Stimulated activated CD4-positive, alpha-beta T cell treated with anti-CD3 and anti-CD28 coated beads, Interleukin-4, amount 100 ng/mL, for 4 hours (primary cell): ENCODE measurements at places on chromosomes 3 and 15.

DNA sequence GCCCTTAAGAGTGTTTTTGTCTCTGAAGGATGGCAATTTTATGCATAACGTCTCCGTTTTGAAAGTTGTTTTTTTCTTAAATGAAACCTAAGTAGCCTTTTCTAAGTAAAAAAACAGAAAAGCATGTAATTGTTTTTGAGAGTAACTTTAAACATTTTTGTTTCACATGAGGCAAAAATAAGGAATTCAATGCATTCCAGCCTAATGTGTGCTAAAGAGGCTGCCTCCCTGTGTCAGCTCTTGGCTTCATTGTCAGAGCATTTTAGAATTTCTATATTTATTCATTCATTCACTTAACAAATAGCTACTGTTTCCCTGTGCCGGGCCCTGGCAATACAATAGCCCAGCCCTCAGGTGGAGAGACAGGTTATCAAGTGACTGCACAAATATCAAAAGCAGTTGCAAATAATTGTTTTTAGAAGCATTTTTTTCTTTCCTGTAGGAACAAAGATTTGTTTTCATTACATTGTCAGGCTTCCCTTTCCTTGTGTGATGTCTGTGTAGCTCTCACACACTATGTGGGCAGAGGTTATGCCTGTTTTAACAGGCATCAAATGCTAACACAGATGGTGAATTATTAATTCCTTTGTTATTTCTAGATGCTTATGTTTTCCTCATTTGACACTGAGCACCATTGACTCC is 81.9 kb downstream of the CCK start:
- DNase-seq = no peak

GRCh38 chr15:36527235-36528162 is 51.9 kb upstream of the CDIN1 start:
- no peak for DNase-seq

DNA sequence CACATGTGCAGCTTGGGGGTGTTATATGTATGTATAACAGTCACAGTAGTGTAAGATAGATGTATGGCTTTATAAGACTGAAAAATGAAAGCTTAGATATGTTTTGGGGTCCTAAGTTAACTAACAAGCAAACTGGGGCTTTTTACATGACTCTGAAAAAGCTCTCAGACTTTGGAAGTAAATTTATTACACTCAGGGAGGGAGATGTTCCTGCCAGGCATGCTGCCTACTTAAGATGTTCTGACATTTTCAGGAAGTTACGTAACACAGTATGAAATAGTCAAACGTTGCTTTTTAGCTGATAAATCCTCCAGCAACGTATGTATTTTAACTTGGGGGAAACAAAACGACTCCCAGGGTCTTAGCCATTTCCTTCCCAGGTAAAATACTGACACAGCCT is 1.7 kb upstream of the IFT57 start:
- no peak for DNase-seq

DNA sequence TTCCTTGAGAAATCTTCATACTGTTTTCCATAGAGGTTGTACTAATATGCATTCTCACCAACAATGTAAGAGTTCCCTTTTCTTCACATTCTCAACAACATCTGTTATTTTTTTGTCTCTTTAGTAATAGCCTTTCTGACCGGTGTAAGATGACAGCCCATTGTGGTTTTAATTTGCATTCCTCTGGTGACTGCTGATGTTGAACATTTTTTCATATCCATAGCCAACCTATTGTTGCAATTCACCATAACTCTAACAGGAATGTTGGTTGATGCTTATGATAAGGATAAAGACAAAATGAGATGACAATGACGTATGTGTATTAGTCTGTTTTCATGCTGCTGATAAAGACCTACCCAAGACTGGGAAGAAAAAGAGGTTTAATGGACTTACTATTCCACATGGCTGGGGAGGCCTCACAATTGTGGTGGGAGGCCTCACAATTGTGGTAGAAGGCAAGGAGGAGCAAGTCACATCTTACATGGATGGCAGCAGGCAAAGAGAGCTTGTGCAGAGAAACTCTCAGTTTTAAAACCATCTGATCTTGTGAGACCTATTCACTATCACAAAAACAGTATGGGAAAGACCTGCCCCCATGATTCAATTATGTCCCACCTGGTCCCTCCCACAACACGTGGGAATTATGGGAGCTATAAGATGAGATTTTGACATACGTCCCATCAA is 37.6 kb upstream of the RHCG start:
- DNase-seq = no peak

GRCh38 chr15:49674370-49674769 is 53.5 kb downstream of the DTWD1 start:
- no peak for DNase-seq

GRCh38 chr3:12984023-12984823 is 89.0 kb downstream of the IQSEC1 start:
- DNase-seq = peak; percentile 44

GRCh38 chr3:46953234-46954010 is 23.1 kb downstream of the CCDC12 start:
- DNase-seq = no peak

- DNase-seq = no peak
Measured at GRCh38 chr3:37457378-37458065, 283.1 kb upstream of the LRRFIP2 start.

DNA sequence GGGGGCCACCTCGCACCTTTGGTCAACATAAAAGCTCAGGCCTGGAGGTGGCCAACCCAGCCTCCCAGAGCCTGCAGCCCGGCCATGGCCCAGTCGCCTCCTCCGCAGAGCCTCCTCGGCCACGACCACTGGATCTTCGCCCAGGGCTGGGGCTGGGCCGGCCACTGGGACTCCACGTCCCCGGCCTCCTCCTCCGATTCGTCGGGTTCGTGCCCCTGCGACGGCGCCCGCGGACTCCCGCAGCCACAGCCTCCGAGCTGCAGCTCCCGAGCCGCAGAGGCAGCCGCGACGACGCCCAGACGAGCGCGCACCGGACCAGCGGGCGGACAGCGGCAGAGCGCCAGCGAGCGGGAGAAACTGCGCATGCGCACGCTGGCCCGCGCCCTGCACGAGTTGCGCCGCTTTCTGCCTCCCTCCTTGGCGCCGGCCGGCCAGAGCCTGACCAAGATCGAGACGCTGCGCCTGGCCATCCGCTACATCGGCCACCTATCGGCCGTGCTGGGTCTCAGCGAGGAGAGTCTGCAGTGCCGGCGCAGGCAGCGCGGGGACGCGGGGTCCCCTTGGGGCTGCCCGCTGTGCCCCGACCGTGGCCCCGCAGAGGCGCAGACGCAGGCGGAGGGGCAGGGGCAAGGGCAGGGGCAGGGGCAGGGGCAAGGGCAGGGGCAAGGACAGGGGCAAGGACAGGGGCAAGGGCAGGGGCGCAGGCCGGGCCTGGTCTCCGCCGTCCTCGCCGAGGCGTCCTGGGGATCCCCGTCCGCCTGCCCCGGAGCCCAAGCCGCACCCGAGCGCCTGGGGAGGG is at the start of gene MESP2:
Gene MESP2, plus strand, starts transcription at position 59 of the 799 bp plus-strand sequence. Its CDS starts 26 bp downstream, at position 85.
- DNase-seq = peak; percentile 60

- DNase-seq = no peak
Measured at GRCh38 chr3:128415200-128415772, 51.4 kb downstream of the DNAJB8 start.

GRCh38 chr3:721086-721485 is 371.7 kb upstream of the CNTN6 start:
- DNase-seq = no peak

- DNase-seq = no peak
Measured at GRCh38 chr15:44798826-44799225, 62.5 kb downstream of the TRIM69 start.

DNA sequence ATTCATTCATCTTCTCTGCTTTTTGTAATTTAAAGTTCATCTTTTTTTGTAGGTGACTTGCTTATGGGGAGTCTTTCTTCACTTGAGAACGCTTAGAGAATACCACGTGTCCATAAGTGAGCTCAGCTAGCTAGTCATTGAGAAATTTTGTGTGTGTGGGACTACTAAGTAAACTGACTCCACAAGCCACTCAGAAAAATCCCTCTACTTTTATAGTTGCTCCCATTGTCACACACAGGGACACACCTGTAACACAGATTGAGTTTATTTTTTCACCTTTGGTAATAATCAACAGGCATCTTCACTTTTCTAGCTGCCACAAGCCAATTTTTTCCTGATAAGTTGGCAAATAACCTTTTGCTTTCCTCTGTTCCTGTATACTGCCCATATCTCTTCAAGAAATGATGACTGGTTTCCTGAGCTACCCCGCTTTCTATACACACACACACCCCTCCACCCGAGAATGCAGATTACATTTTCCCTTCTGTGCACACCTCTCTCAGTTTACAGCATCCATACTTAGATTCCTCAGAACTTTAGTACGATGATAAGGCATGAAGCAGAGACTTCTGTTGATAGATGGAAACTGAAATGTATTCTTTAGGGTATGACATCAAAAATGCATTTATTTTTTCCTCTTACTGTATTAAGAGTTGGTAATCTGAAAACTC is 4.6 kb downstream of the TSC22D2 start:
- no peak for DNase-seq

DNA sequence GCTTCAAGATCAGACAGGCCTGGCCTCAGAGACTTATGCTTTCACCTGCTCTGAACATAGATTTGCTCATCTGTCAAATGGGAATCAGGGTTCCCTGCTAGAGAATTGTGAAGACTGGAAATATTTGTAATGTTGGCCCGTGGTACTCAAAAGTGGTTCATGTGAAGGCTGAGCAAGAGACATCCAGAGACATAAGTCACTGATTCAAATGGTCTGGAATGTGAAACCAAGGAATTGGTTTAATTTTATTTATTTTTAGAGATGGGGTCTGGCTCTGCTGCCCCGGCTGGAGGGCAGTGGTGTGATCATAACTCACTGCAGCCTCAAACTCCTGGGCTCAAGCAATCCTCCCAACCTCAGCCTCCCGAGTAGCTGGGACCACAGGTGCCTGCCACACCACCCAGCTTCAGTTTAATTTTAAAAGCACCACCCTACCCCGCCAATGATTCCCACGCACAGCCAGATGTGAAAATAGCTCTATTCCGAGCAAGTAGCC is 60.1 kb downstream of the DAPK2 start:
- DNase-seq = no peak

GRCh38 chr15:69498282-69498681 is 45.7 kb downstream of the RPLP1 start:
- DNase-seq = no peak

GRCh38 chr3:142943870-142944269 is 19.6 kb downstream of the PAQR9 start:
- no peak for DNase-seq

DNA sequence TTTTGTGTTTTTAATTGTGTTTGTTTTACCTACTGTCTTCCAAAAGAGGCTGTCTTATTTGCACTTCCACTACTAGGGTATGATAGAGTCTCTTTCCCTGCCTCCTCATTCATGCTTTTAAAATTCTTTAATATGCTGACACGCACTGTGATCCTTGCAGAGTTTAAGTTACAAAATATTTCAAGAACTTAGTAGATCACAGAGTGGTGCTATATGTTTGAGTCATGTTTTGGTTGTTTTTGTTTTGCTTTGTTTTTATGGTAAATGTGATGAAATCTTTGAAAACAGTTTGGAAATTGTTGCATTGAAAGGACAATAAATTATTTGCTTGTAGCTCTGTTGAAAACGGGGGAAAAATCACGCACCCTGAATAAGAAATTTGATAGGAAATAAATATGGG is 5.9 kb upstream of the ABHD10 start:
- no peak for DNase-seq

DNA sequence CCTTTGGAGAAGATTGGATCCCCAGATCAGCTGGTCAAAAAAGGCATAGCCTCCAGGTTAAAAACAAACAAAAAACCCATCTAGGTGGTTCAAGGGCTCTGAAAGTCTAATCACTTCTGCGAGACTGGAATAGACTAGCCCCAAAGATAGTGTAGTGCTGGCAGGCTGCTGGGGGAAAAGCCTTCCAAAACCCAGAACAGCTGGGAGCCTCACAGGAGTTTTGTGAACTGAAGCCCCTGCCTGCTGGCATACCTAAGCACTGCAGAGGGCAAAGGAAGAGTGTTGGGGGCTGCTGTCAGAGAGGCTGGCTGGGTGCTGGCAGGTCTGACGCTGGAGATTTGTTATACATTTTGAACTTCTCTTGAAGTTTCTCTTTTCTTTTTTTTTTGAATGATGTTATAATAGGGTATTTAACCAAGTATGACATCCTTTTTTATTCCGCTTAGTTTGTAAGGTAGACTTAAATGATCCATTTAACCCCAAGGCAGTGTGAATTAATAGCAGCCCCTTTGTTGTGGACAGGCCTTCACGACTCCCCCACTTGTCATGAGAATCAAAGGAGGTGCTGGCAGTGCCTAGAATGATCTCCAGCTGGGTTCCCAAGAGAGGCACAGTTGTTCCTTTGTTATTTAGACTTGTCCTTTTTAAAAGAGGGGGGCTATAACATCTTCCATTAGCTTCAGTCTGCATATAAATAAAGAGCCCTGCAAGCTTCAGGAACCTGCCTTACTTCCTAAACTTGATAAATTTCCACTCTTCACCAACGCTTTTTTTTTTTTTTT is 53.9 kb downstream of the CRTC3 start:
- DNase-seq = no peak

DNA sequence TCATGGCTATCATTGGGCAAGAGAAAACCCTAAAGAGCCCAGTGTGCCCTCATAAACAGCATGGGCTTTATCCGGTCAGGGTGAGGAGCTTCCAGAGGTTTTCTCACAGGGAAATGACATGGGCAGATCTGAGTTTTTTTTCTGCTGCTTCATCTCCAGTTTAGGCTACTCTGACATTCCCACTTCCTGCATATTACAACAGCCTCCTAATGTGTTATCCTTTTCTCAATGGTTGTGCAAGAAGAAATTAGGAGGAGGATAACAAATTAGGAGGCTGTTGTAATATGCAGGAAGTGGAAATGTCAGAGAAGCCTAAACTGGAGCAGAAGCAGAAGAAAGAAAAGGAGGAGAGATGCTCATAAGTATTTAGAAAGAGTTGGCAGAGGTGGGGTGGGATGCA is 175.6 kb downstream of the MTHFS start:
- no peak for DNase-seq

DNA sequence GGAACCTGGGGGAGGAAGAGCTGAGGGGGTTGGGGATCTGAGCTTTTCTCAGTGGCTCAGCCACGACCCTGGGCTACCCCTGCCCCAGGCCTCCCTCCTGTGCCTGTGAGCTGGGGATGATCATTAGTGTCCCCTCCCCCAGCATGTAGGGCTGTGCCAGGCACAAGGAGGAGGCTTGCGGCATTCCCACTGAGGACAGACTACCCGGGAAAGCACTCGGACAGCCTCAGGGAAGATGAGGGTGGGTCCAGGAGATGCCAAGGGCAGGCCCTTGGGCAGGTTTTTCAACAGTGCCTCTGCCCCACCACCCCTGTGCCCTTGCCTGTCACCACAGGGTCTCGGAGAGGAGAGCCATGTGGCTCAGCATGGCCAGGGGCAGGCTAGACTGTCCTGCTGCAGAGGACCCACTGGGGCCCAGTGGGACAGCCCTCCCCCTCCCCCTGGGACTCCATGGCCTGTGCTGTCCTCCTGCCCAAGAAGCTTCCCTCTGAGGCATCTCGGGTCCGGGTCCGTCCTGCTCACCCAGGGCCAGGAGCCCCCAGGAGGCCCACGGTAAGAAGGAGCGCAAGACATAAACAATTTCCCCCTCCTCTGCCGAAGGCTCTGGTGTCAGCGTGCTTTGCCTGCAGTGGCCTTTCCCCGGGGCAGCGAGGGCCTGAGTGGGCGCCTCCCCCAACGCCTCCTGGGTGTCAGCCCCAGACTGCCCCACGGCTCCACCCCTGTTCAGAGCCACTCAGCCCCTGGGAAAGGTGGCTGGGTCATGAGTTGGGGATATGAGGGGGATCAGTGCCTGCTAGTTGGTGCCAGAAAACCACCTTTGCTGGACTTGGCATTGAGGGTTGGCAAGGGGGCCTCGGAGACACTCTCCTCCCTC is 192.5 kb downstream of the GOLGA6L6 start:
- DNase-seq = no peak

- no peak for DNase-seq
Measured at GRCh38 chr15:94793641-94794040, 562.3 kb downstream of the MCTP2 start.

- no peak for DNase-seq
Measured at GRCh38 chr3:197188963-197189362, 109.4 kb downstream of the DLG1 start.
